ENCODE measurements at places on chromosomes 1 and 21.
A peak's percentile ranks its signal among the peaks of the same experiment; 100 is the strongest.

GRCh38 chr1:44076066-44076465 lies 42.6 kb upstream of the KLF17 start:
- DNase-seq = no peak

DNA sequence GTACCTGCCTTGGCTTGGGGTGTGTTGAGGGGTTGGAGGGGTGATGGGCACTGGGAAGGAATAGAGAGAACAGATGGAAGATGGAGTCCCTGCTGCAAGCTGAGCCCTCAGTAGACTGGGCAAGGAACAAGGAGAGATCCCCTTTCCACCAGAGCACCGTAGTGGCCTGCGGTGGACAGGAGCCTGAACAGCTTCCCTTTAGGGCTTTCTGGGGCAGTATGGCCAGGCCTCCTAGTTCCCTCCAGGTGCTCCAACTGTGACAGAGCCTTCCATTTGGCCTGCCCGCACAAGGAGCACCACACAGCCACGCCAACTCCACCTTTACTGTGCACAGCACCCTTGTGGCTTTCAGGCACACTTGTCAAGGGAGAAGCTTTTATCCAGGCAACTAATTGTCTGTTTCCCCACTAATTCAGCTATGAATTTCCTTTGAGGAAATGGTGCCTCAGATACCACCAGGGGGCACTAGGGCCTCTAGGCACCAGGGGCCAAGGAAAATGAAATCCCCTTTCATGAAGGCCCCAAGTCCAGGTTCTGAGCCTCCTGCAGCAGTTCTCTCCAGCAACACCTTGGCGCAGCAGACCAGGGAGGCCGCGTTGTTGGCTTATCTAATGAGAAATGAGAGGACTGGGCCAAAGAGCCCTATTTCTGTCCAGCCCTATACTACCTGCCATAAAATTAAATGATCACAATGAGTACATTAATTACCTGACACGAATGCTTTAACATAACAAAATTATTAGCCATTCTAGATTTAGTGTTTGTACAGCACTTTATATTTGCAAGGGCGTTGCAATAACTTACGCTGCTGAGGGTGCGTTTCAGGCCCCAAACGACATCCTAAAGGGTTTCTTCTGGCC lies 23.1 kb upstream of the ERI3 start:
- peak; percentile 13 for DNase-seq

GRCh38 chr21:28793043-28793442 lies 199.6 kb downstream of the LTN1 start:
- DNase-seq = no peak

DNA sequence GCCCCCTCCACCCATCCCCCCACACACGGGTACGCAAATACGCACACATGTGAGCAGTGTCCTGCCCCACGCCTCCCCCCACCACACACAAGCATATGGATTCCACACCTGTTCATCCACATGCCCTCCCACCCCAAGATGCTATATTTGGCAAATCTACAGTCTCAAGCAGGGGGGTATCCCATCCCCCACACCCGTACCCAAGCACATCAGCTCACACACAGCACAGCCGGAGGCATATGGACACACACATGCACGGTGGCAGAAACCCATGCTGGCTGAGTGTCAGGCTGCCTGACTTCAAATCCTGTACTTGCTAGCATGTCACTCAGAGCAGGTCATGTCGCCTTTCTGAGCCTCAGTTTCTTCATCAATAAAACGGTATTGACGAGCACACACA lies 10.6 kb downstream of the COL16A1 start:
- DNase-seq = no peak

DNA sequence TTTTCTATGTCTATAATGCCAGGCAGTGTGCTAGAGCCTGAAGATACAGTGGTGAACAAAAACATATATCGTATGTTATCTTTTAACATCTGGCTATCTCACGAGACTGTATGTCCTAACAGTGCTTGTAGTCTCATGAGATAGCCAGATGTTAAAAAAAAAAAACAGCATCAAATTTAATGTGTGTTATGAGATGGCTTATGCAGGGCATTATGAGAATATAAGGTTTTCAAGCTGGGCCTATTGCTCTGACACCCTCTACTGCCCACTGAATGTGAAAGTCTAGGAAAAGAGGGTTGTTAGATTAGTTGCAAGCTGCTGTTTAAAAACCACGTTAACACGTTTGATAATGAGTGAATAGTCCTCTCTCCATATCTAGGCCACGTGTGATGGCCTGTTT lies 109.8 kb downstream of the CACHD1 start:
- DNase-seq = no peak

DNA sequence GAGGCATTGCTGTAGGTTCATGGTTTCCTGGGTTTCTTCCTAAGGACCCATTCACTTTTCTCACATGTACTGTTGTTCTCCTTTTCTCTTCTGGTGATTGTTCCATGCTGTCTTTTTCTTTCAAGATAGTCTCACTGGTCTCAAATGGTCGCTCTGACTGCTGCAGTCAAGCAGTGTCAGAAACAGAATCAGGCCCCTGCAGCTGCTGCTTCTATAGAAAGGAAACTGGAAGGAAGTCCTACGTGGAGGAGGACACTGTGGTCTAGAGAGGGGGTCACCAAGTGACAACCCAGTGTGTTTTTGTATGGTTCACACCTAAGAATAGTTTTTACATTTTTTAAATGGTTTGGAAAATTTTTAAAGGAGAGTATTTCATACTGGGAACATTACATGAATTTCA lies 2.4 kb downstream of the NECAP2 start:
- DNase-seq = no peak

DNA sequence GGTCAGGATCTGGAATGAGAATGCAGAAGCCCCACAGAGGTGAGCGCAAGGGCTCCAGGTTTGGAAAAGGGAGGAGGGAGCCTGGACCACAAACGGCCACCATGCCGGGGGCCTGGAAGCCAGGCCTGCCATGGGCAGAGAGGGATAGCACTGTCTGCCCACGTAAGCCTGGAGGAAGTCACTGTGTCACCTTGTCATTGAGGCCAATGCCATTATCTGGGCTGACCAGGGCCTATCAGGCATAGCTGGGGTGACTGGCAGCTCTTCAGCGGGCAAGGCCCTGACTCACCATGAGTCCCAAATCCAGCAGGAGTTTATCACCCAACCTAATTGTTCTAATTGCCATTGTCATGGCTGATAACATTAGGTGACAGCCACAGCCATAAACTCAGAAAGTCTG lies 84.6 kb downstream of the MATN1 start:
- DNase-seq = no peak

- no peak for DNase-seq
These were observed 101.9 kb downstream of the PTGER3 start for GRCh38 chr1:70945676-70946075.

GRCh38 chr1:2368053-2368744 lies 23.2 kb downstream of the MORN1 start:
- DNase-seq = no peak

- DNase-seq = peak; percentile 44
These were observed 77.1 kb downstream of the PIK3CD start for GRCh38 chr1:9728451-9729295.

GRCh38 chr21:41393876-41394465 lies 32.1 kb upstream of the MX1 start:
- no peak for DNase-seq

DNA sequence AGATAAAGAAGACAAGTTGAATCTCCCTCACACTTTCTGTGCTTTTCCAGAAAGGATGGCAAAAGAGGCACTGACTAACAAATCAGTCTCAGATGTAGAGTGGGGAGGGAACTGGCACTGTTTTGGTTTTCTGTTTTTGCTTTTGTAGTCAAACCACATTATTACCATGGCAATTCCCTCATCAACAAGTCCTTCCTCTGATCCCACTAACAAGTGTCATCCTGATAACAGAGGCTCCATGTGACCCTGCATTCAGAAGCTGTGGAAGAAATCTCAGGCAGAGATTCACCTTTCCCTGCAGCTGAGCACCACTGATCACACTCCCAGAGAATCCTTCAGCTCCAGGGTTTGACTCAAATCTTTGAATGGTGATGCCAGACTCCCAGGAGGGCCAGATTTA lies 203.4 kb downstream of the TNR start:
- DNase-seq = no peak

DNA sequence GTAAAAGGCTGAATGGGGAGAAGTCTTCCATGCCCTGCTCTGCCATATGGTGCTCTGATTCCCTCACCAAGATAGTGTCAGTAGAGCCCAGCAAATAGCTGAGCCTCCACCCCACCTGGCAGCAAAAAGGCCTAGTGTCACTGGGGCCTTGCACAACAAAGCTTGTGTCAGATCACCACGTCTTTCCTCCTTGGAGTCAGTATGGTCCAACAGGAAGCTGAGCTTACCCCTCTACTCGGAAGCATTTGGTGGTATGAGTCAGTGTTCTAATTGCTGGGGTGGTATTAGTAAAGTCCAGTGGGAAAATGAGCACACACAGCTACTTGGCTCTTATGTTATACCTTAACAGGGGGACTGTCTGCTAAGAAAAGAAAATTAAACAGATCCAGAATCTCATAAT lies 18.7 kb upstream of the RRP15 start:
- no peak for DNase-seq

All from effector CD8-positive, alpha-beta T cell (primary cell).